Caki2 (cell line): ENCODE measurements at places on chromosomes 4 and X.

- no peak for DNase-seq
Observed at GRCh38 chrX:45011131-45011530, 138.1 kb downstream of the KDM6A start.

- no peak for DNase-seq
Observed at GRCh38 chr4:144178414-144178813, 37.9 kb upstream of the GYPA start.

GRCh38 chr4:20698382-20698781 lies 1.9 kb upstream of the PACRGL start:
- no peak for DNase-seq

DNA sequence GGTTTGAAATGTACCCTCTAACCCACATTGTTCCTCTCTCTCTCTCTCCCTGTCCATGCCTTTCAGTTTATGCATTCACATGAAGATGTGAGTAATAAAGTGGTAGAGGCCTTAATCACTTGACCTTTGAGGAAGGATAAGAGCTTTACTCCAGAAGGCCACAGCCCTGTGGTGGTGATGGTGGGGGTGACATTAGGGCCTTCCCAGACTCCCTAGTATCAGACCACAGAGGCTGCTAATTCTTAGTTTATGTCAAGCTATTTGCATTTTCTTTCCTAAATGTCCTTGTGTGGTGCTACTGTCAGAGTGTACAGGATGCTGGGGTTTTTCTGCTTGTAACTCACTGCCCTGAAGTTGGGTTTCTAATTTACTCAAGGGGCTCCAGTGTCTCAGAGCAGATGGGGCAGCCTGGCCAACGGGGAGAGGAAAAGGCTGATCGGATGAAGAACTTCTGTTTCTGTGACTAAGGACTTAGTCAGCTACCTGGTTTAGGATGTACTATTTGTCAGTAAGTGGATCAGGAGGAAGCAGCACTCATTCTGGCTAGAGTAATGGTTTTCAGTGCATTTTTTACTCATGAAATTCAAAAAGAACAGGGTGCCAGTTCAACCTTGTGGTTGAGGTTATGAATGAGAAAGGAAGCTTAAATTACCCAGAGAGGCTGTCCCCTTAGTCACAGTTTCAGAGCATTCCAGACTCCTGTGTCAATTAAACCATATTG lies 509.6 kb upstream of the DIPK2B start:
- peak; percentile 77 for DNase-seq

- no peak for DNase-seq
Observed at GRCh38 chr4:35883108-35883507, 361.2 kb downstream of the ARAP2 start.

GRCh38 chrX:130083656-130084382 lies 26.5 kb downstream of the ELF4 start:
- no peak for DNase-seq

GRCh38 chrX:42093756-42094155 lies 170.4 kb upstream of the CASK start:
- peak; percentile 25 for DNase-seq

DNA sequence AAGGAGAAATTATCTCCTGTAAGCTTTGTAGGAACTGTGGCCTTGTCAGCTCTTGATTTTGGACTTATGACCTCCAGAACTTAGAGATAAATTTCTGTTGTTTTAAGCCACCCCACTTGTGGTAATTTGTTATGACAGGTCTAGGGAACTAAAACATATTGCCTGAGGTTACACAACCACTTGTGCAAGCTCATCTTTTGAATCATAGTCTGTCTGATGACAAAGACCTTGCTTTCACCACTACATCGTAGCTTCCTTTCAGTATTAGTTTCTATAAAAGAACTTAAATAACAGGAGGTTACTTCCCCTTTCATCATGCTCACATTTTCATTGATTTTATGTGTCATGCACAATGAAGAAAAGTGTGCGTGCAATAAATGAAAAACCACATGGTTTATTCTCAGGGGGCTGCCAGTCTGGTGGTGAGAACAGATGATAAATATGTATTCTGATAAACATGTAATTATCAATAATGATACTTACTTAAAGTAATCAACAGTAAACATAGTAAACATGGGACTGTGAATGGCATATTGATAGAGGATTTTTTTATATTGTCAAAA lies 690.0 kb upstream of the HS3ST1 start:
- DNase-seq = no peak

DNA sequence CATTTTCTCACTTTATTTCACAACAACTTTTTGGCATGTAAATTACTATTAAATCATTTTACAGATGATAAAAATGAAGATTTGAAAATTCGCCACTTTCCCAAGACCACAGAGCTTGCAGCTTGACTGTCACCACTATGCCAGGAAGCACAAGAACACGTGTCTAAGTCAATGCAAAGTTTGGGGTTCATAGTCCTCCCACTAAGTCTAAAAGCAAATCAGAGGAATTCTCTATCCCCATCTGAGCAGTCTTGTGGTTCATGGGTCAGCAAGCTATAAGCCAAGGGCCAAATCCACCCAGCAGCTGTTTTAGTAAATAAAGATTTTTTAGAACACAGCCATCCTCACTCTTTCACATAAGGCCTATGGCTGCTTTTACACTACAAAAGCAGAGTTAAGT lies 833.3 kb upstream of the INTU start:
- no peak for DNase-seq

GRCh38 chrX:133249266-133250058 lies 31.3 kb upstream of the TFDP3 start:
- no peak for DNase-seq

GRCh38 chr4:70062000-70062399 lies 11.8 kb downstream of the HTN1 start:
- no peak for DNase-seq

GRCh38 chr4:6115342-6115741 lies 85.0 kb downstream of the JAKMIP1 start:
- no peak for DNase-seq

GRCh38 chr4:108240366-108240765 lies 71.6 kb upstream of the LEF1 start:
- DNase-seq = no peak

GRCh38 chr4:6992728-6993677 lies 50.2 kb upstream of the TADA2B start:
- peak; percentile 44 for DNase-seq

DNA sequence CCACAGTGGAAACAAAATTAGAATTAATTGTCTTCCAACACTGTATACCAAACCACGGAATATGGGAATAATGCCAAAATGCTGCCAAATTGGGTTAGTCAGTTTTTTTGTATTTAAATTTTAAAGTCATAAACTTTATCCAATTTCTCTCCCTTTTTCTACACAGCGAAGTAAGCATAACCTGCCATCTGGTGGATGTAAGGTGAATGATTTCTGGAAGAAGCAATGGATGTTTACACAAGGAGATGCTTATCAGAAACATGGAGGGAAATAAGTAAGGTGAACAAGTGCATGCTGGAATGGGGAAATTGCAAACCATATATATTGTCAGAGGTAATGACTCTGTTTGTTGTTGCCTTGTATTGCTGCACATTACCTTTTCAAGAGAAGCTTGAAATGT lies 691.9 kb downstream of the TECRL start:
- peak; percentile 28 for DNase-seq

- no peak for DNase-seq
Observed at GRCh38 chr4:76160355-76160754, 12.2 kb upstream of the NUP54 start.

- DNase-seq = no peak
Observed at GRCh38 chr4:184217634-184218033, at the start of gene ENPP6. Gene ENPP6 (minus strand): TSS chr4:184217873. CDS start chr4:184217819, 54 bp downstream.

DNA sequence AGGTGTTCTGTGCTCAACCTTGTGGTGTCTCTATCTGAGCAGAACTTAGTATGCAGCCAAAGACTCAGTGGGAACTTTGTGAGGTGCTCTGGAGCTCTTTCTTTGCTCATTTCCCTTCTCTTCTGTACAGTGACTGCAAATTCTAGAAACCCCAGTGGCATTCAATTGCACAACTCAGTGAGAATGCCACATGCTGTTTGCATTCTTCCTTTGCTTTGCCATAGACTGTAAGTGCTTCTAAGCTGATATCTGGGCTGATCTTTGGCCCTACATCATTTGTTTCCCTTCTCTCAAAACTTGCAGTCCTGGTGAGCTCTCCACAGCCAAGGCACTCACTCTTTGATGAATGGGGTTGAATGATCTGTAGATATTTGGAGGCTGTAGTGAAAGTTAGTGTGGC lies 7.0 kb downstream of the PNMA3 start:
- DNase-seq = no peak

GRCh38 chr4:56148428-56148827 lies 199.7 kb downstream of the CEP135 start:
- no peak for DNase-seq

GRCh38 chrX:40646489-40647306 lies 663 bp downstream of the CXorf38 start:
- DNase-seq = peak; percentile 17

DNA sequence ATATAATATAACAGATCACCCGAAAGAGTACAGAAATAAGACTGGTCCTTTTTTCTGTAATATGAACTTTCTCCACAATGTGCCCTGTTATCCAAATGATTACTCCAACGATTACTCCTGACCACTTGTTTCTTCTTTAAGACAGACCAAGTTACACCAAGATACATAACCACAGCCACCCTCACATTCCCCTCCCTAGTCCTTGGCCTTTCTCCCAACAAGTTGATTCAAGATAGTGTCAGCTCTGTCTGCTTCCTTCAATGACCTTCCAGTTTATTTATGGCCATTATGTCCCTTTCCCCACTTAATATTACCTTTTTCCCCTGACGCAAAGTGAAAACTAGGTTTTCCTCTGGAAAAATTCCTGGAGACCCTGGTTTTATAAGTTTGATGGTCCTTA lies 397.2 kb downstream of the FAM47B start:
- no peak for DNase-seq

DNA sequence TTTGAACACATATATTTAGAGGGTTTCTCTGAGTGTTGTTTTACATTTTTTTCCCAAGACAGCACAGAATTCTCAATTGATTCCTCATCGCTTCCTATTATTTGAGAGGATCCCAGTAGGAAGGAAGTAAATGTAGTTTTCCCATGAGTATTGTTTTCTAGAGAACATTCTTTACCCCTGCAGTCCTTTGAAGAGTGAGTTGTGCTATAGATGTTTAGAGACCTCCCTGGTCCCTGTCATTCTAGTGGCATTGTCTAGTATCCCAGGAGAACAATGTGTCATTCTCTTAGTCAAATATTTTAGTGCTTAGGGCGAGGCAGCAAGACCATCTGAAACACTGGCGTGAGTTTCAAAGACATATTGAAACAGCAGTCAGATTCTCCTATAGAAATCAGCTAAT lies 32.5 kb downstream of the SORBS2 start:
- DNase-seq = no peak

DNA sequence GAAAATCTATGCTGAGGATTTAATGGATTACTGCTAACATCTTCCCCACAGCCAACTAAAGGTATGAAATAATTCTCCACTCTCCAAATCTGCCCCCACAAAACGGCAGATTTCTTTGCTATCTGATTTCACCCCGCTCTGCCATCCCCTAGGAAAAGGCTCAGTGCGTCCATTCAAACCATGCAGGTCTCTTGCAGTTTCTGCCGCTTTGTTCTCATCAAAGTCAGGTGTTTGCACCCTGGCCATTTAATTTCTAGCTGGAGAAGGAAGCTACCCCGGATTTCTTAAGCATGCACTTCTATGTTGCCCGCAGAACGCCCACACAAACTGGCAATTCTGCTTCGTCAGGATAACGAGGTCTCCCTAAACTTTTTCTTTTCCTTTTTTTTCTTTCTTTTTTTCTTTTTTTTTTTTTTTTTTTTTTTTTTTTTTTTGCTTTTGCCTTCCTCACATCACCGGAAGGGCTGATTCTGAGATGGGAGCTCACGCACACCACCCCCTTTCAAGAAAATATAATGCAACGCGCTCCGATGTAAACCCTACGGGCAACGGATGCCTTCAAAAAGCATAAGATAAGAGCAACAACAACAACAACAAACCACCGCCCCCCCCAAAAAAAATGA lies 3.3 kb downstream of the NLGN4X start:
- peak; percentile 54 for DNase-seq

GRCh38 chr4:176775338-176775737 lies 17.4 kb downstream of the VEGFC start:
- DNase-seq = no peak

GRCh38 chrX:6363188-6363587 lies 134.5 kb upstream of the NLGN4X start:
- DNase-seq = no peak

DNA sequence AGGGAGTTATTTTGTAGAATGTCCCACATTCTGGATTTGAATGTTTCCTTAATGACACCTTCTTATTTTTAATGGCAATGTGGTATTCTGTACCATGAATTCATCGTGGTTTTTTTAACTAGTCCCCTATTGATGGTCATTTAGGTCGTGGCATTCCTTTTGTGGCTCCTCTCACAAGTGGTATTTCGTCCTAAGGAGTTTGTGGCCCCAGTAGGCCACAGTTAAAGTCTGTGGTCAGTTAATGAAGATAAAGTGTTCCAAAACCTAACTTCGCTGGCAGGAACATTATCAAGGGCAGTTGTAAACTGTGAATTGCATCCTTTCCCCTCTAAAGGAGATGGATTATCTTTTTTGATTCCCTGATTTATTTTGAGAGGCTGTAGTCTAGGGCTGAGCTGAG lies 133.2 kb downstream of the TMEM164 start:
- no peak for DNase-seq

- DNase-seq = no peak
Observed at GRCh38 chr4:76616526-76616925, 181.5 kb downstream of the SHROOM3 start.

DNA sequence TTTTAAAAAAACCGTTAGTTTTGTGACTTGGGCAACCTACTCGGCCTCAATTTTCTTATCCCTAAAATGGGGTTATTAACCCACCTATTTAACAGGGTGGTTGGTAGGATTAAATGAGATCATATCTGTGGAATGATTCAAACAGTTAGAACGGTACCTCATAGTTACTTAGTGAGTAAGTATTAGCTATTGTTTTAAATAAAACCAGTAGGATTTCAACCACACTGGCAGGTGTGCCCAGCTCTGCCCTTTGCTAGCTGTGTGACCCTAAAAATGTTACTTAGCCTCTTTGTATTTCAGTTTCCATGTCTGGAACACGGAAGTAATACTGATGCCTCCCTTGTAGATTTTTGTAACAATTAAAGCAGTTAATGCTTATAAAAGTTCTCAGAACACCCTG lies 225.8 kb upstream of the SPRY1 start:
- no peak for DNase-seq

DNA sequence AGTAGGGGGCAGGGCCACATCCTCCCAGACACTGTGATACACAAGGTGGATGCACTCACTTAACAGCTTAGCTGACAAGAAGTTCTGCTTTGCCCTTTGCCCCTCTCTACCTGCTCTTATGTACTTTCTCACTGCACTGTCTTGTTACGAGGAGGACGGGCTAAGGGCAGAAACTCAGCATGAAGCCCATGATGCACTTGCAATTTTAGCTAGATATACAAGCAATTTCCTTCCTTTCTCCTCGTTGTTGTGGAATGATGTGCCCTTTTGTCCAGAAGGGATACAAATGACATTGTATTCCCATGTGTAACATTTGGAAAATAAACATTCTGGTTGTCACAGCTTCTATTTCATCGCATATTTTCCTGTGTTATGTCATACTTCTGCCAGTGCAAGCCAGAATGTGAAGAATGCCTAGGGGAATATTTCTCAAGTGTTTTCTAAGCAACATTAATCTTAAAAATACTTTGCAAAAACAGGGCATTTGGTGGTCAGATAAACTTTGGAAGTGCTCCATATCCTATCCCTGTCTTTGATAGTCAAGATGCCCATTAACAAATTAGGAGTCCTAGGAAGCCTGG lies 47.2 kb downstream of the MAOA start:
- peak; percentile 85 for DNase-seq

- DNase-seq = no peak
Observed at GRCh38 chrX:56782791-56783449, 53.9 kb downstream of the NBDY start.

- peak; percentile 25 for DNase-seq
Observed at GRCh38 chrX:153438532-153438931, 7.3 kb downstream of the TREX2 start.

- DNase-seq = no peak
Observed at GRCh38 chr4:92733231-92733630, 429.5 kb downstream of the GRID2 start.
